Activated T-helper 2 cell treated with anti-CD3 and anti-CD28 coated beads, Interferon-gamma antibody, Interleukin-2, Interleukin-4, amounts not matched to agents 10 μg/mL and 5 μg/mL and 100 μg/mL, durations not matched to agents 14 hours and 24 hours and 36 hours (primary cell): ENCODE measurements at places on chromosomes 5 and 9. TPM values are rescaled to one million over a fixed set of nuclear protein-coding genes. Genes with fewer than 3 reads are reported as not detected.

Gene SELENOP
- total RNA-seq, result not detected in 2 replicates

Gene SLC25A46
- total RNA-seq, result 44.0 and 44.8 TPM in 2 replicates

Gene P4HA2
- total RNA-seq, result 44.9 and 47.0 TPM in 2 replicates

Gene POU5F2
- total RNA-seq, result 1.0 and 1.4 TPM in 2 replicates

Gene DMGDH
- 0.37 and 0.41 TPM in 2 replicates for total RNA-seq

Gene POU4F3
- total RNA-seq, result 0.14 TPM in 1 of 2 replicates, not detected in the other

Gene RMRP
- total RNA-seq, result 5,290 and 6,583 TPM in 2 replicates

Gene NNT
- total RNA-seq, result 64.1 and 64.8 TPM in 2 replicates

Gene SPAAR
- not detected in 2 replicates for total RNA-seq
